ENCODE measurements at places on chromosomes 12 and 14.

GRCh38 chr14:98890556-98891340 is 381.2 kb downstream of the BCL11B start:
- peaks cover 8% of the 10 kb centered on the region for H3K27me3 ChIP-seq
- H3K36me3 ChIP-seq = no peaks in the 10 kb centered on the region
- no peak overlapping the region for H3K27ac ChIP-seq
- H3K4me3 ChIP-seq = no peak overlapping the region

DNA sequence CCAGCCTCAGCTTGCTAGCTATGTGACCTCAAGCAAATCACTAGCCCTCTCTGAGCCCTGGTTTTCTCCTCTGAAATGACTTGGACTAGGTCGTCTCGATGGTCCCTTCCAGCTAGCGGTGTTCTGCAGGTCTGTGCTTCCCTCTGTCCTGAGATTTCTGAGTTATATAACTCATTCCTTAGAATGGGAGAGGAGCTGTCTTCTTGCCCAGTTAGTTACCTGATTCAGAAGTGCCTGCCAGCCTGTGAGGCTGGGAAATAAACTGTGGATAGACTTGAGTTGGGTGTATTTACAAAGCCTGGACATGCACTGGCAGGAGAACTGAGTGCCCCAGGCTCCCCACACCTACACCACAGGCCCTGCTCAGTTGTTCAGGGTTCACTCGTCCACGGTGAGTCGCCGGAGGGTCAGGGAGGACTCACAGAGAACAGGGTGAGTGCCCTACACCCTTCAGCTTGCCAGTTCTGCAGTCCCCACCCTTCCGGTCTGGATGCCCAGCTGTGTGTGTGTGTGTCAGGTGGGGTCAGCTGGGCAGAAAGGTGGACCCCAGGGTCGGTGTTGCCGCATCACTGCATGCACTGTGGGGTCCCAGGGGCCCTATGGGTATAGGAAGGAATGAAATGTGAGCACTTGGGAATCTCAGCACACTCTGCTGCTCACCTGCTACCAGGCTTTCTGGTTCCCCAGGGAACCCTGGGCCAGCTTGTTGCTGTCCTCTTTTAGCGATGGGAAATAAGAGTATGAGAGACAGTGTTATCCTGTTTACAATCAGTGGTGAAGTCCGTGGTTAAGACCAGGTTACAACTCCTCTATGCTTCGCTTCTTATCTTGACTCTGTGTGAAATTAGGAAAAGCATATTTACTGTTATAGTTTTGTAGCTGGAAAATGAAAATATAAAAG is 348.2 kb downstream of the DPF3 start:
- H3K27ac ChIP-seq = no peak overlapping the region
- peaks cover 85% of the 10 kb centered on the region for H3K27me3 ChIP-seq
- no peaks in the 10 kb centered on the region for H3K36me3 ChIP-seq
- DNase-seq = no peak

GRCh38 chr14:103056322-103057027 is 874 bp downstream of the CDC42BPB start:
- no peaks in the 10 kb centered on the region for H3K36me3 ChIP-seq
- peak overlapping the region; percentile 58 for H3K4me3 ChIP-seq
- peak; percentile 33 for DNase-seq
- no peak overlapping the region for H3K27ac ChIP-seq
- H3K4me1 ChIP-seq = peaks cover 11% of the 10 kb centered on the region
- peaks cover 69% of the 10 kb centered on the region for H3K27me3 ChIP-seq

- DNase-seq = peak; percentile 69
- H3K4me1 ChIP-seq = peaks cover 7% of the 10 kb centered on the region
- H3K36me3 ChIP-seq = peaks cover 11% of the 10 kb centered on the region
- H3K27me3 ChIP-seq = no peaks in the 10 kb centered on the region
- no peak overlapping the region for H3K4me3 ChIP-seq
- no peak overlapping the region for H3K27ac ChIP-seq
These were observed 10.0 kb upstream of the GPR19 start for GRCh38 chr12:12705838-12706520.

DNA sequence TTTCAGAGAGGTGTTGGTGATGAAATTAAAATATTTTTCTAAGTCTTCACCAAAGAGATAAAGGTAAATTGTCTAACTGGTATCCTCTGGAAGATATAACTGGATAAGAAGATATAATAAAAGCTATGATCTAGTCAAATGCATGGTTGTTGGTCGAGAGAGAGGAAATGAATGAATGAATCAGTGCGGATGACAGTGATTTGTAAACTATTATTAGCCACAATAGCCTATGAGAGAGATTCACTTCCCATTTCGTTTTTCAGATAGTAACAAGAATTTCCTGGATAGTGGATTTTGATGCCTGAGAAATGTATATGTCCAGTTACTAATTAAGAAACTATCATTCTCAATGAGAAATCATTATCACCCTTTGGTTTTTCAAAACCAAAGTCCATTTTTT is 63.1 kb downstream of the HEATR5A start:
- H3K36me3 ChIP-seq = no peaks in the 10 kb centered on the region
- no peaks in the 10 kb centered on the region for H3K4me1 ChIP-seq
- no peaks in the 10 kb centered on the region for H3K27me3 ChIP-seq
- H3K4me3 ChIP-seq = no peak overlapping the region
- no peak overlapping the region for H3K27ac ChIP-seq

DNA sequence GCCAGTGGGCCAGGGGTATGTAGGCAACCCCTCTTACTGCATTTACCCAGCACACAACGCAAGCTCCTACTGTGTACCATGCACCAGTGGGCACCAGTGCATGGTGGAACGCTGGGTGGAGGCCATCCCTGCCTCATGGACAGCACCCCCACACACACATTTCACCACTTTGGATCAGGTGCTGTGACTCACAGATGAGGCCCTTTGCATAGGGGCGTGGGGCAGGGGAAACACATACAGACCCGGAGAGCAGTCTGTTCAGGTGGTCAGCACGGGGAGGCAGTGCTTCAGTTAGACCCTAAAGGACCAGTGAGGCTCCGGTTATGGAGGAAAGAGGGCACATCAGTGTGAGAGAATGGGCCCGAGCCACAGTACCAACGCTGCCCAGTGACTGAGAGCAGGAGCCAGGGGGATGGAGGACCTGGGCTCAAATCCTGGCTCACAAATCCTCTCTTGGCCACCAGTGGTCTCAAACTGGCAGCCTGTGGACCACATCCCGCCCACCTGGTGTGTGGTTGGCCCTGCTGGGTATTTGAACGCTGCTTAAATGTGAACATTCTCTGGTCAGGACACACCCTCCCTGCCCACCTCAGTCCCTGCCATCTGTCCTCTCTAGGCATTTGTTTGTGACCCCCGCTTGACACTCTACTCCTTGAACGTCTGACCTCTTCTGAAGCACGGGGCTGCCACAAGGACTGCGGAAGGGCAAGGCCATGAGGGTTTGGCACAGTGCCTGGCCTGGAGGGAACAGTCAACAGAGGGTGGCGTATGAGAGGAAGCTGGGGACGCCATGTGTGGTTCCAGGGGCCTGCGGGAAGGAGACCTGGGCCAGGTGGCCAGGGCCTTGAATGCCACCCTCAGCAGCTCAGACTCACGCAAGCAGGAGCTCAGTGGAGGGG is 46.7 kb downstream of the FAM222A start:
- peak overlapping the region; percentile 45 for H3K27ac ChIP-seq
- H3K4me3 ChIP-seq = no peak overlapping the region
- no peaks in the 10 kb centered on the region for H3K27me3 ChIP-seq
- H3K36me3 ChIP-seq = no peaks in the 10 kb centered on the region

- H3K27me3 ChIP-seq = peaks cover 8% of the 10 kb centered on the region
- no peak for DNase-seq
- H3K4me3 ChIP-seq = peak overlapping the region; percentile 100
- H3K36me3 ChIP-seq = peaks cover 68% of the 10 kb centered on the region
- H3K27ac ChIP-seq = peak overlapping the region; percentile 100
- H3K4me1 ChIP-seq = peaks cover 23% of the 10 kb centered on the region
These were observed 1.0 kb upstream of the BTG1 start for GRCh38 chr12:92146497-92147224.

DNA sequence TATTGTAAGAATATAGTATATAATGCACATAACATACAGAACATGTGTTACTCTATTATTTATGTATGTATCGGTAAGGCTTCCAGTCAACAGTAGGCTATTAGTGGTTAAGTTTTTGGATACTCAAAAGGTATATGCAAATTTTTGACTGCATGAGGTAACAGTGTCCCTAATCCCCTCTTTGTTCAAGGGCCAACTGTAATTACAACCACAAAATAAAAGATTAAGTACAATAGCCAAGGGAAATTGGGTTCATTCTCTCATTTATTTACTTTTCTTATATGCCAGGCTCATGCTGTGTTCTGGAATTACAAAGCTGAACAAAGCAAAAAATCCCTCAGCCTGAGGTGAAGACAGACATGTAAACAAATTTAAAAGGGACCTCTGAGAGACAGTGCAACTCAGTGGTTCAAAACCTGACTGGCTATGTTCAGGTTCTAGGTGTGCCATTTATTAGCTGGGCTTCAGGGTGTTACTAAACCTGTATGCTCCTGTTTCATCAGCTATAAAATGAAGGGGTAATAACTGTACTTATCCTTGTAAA is 43.4 kb upstream of the TSPAN8 start:
- no peaks in the 10 kb centered on the region for H3K36me3 ChIP-seq
- H3K4me1 ChIP-seq = no peaks in the 10 kb centered on the region
- no peaks in the 10 kb centered on the region for H3K27me3 ChIP-seq
- H3K4me3 ChIP-seq = no peak overlapping the region
- no peak for DNase-seq

DNA sequence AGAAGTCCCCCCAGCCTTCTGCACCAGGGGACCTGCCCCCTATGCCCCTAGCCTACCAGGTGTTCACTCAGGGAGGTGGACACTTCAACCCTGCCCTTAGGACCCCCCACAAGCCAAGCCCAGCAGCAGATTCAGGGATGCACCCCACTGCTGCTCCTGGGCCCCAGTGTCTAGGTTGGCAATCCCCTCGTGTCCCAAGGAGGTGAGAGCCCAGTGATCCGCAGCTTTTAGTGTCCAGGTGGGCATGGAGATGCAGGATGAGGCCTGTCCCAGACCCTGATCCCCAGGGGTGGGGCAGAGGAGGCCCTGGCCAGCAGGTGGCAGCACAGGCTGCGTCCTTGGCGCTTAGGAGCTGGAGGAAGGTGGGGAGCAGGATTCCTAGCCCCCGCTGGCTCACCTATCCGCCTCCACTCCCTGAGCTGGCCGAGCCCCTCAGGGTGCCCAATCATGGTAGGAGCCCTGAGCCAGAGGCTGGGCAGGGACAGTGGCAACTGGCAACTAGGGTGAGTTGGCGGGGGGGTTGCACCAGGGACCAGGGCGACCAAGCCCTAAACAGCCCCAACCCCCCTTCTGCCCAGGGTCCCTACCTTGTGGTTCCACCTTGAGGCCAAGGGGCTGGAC is 4.1 kb downstream of the CKB start:
- H3K4me3 ChIP-seq = no peak overlapping the region
- H3K36me3 ChIP-seq = no peaks in the 10 kb centered on the region
- peaks cover 22% of the 10 kb centered on the region for H3K4me1 ChIP-seq
- peak; percentile 73 for DNase-seq
- H3K27ac ChIP-seq = no peak overlapping the region

- H3K27ac ChIP-seq = no peak overlapping the region
- no peak for DNase-seq
- H3K36me3 ChIP-seq = peaks cover 21% of the 10 kb centered on the region
- no peaks in the 10 kb centered on the region for H3K4me1 ChIP-seq
These were observed 16.4 kb upstream of the TAS2R30 start for GRCh38 chr12:11150832-11151231.

DNA sequence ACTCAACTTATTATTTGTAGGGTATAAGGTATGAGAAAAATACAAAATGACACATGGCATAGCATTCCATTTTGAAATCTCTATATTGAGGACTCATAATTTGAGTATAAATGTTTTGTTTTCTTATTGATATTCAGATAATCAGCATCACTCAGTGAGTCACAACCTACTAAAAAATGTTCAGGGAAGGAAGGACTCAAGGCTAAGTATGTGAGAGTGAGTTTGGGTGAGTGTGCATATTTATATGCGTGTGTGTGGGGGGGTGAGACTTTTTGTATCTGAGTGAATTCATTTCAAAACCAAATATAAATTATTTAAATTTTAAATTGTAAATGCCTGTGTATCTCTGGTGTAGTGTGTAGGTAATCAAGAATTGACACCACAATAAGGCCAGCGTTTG is 87.8 kb upstream of the PRKD1 start:
- DNase-seq = no peak
- H3K4me1 ChIP-seq = no peaks in the 10 kb centered on the region
- no peaks in the 10 kb centered on the region for H3K36me3 ChIP-seq
- H3K27me3 ChIP-seq = no peaks in the 10 kb centered on the region

- no peak overlapping the region for H3K27ac ChIP-seq
- no peak for DNase-seq
- peaks cover 6% of the 10 kb centered on the region for H3K36me3 ChIP-seq
- H3K4me1 ChIP-seq = peaks cover 31% of the 10 kb centered on the region
These were observed 71.2 kb downstream of the ITPK1 start for GRCh38 chr14:93044556-93044955.

DNA sequence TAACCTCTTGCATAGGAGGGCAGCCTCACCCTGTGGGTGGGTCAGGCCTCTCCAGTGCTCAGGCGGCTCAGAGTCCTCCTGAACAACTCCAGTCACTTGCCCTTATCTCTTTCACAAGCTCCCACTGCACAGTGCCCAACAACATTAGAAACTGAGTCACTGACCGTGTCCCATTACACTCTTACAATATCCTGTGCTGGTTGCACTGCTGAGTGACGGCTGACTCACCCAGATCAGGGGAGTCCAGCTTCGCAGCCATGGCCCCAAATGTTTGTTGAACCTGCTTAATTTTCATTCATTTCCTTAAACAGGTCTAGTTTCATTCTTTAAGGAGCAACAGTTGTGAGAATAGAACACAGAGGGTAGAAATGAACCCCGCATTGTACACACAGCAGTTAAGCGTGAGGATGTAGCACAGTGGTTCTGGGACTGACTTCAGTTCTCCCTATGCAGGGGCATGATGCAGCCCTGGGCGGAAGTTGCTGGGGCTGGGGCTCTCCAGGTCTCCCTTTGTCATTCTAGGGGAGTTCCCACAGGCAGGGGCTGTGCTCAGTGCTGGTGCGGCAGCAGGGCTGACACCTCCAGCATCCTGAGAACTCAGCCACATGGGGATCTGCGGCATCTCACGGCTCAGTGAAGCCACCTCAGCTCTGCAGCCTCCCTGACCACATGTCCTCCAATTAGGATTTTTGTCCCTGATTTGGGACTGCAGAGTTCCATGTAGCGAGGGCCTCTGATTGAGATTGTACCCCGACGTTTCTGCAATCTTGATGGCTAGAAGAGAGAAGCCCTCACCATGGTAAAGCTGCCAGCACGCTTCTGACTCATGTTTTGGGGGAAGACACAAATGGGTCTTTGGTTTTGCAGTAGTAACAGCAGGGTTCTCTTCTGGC is 16.1 kb downstream of the GPR68 start:
- H3K27me3 ChIP-seq = no peaks in the 10 kb centered on the region
- DNase-seq = peak; percentile 87
- H3K4me3 ChIP-seq = peak overlapping the region; percentile 21
- peaks cover 94% of the 10 kb centered on the region for H3K4me1 ChIP-seq
- peaks cover 72% of the 10 kb centered on the region for H3K36me3 ChIP-seq
- peak overlapping the region; percentile 99 for H3K27ac ChIP-seq

GRCh38 chr12:76135456-76135855 is 51.0 kb upstream of the NAP1L1 start:
- no peaks in the 10 kb centered on the region for H3K4me1 ChIP-seq
- H3K36me3 ChIP-seq = no peaks in the 10 kb centered on the region
- H3K27me3 ChIP-seq = peaks cover 10% of the 10 kb centered on the region
- no peak overlapping the region for H3K4me3 ChIP-seq

GRCh38 chr12:112185093-112185923 is 59.9 kb downstream of the TRAFD1 start:
- DNase-seq = no peak
- peaks cover 10% of the 10 kb centered on the region for H3K4me1 ChIP-seq
- H3K27me3 ChIP-seq = no peaks in the 10 kb centered on the region
- H3K27ac ChIP-seq = no peak overlapping the region
- H3K36me3 ChIP-seq = peaks cover 11% of the 10 kb centered on the region
- H3K4me3 ChIP-seq = no peak overlapping the region

- H3K27ac ChIP-seq = no peak overlapping the region
- no peak overlapping the region for H3K4me3 ChIP-seq
- peaks cover 2% of the 10 kb centered on the region for H3K36me3 ChIP-seq
- H3K27me3 ChIP-seq = no peaks in the 10 kb centered on the region
- DNase-seq = no peak
- no peaks in the 10 kb centered on the region for H3K4me1 ChIP-seq
These were observed 246.4 kb downstream of the TMEM132C start for GRCh38 chr12:128513331-128513730.

All from activated naive CD4-positive, alpha-beta T cell treated with anti-CD3 and anti-CD28 coated beads, Interleukin-2, amount 10 ng/mL, durations not matched to agents 7 days and 5 days (primary cell).